AG09309 (cell line): ENCODE measurements at places on chromosomes 13 and 19.

GRCh38 chr19:41500443-41500842 is 57.5 kb downstream of the ERICH4 start:
- no peak for DNase-seq

- DNase-seq, result no peak
Observed at GRCh38 chr19:36265856-36266374, 51.0 kb downstream of the ZNF146 start.

- DNase-seq, result no peak
Observed at GRCh38 chr19:558770-559439, 13.5 kb upstream of the BSG start.

DNA sequence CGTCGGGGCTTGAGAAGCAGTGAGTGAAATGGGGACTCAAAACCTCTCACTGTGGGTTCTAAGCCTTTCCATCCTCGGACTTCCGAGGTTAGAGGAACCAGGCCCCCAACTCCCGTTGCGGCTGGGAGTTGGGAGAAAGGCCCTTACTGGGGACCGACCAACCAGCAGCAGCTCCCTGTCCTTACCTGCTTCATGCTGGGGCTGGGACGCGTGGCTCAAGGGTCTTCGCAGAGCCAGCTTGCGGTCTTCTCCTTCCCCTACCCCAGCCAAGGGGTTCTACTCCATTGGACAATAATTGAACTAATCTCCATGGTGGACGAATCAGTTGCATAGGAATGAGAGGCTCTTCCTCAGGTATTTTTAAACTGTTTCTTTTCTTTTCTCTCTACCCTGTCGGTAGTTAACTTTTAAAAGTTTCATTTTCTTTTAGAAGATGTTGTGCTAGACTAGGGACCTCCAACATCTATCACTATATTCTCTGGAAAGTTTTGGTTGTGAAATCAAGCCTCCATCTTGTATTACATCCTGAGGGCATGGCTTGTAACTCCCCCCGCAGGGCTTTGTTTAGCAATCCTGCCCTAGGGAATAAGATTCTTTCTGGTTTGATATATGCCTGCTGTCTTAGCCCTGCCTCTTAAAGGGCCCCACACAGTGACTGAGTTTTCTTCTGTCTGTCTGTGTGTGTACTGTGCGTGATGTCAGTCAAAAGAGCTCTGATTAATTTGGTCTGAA is 1027.1 kb upstream of the PCDH9 start:
- DNase-seq, result no peak

DNA sequence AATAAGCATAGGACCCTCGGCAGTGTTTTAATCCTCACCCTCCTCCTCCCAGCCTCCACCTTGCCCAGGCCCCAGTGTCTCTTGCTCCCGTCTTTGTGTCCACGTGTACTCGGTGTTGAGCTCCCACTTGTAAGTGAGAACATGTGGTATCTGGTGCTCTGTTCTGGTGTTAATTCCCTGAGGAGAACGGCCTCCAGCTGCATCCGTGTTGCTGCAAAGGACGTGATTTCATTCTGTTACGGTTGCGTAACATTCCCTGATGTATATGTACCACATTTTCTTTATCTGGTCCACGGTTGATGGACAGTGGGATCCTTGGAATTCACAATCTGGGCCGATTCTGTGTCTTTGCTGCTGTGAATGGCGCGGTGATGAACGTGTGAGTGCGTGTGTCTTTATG is 44.7 kb upstream of the TFDP1 start:
- DNase-seq, result no peak

DNA sequence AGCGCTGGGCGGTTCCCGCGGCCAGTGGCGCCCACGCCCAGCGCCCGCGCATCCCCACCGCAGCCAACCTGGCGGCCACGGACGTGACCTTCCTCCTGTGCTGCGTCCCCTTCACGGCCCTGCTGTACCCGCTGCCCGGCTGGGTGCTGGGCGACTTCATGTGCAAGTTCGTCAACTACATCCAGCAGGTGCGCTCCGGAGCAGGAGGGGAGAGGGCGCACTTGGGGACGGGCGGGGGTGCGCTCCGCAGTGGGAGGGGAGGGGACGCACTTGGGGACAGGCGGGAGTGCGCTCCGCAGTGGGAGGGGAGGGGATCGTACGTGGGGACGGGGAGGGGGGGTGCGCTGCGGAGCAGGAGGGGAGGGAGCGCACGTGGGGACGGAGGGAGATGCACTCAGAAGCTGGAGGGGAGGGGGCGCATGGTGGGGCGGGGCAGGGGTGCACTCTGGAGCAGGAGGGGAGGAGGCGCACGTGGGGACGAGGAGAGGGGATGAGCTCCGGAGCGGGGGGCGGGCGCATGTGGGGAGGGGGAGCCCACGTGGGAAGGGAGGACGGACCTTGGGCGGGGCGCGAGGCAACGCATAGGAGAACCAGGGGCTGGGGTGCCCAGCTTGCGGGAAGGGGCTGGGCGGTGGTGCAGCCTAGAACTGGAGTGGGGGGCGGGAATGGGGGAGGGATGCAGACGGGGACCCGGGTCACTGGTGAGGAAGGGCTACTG is 1.5 kb downstream of the KISS1R start:
- DNase-seq, result no peak

DNA sequence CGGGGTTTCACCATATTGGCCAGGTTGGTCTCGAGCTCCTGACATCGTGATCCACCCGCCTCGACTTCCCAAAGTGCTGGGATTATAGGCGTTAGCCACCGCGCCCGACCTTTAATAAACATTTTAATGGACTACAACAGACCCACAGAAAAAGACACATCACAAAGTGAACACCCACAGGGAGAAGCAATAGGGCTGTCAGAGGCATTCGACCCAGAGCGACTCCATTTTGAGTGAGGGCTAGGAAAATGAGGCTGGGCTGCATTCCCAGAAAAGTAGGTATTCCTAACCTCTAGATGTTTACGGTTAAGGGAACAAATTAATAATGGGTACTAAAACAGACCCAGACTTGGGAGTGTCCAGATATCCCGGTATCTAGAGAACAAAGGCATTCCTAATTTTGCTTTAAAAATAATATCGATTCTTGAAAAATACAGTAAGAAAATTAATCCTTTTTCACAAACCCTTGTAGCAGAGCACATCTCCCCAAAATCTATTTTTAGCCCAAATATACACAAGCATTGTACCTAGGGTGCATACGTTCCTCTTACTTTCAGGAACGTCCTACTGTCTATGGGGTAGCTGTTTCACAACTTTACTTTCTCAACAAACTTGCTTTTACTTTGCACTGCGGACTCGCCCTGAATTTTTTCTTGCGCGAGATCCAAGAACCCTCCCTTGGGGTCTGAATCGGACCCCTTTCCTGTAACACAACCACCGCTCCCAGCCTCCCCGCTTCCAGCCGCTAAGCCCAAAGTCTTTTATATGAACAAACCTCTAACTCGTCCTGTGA is 811 bp upstream of the ZNF8 start:
- DNase-seq, result peak; percentile 1

- DNase-seq, result peak; percentile 38
Observed at GRCh38 chr13:42007844-42008243, 40.6 kb upstream of the DGKH start.

GRCh38 chr13:67827992-67828391 is 597.9 kb upstream of the PCDH9 start:
- DNase-seq, result no peak

- DNase-seq, result no peak
Observed at GRCh38 chr19:18119013-18119716, 21.6 kb downstream of the MAST3 start.

DNA sequence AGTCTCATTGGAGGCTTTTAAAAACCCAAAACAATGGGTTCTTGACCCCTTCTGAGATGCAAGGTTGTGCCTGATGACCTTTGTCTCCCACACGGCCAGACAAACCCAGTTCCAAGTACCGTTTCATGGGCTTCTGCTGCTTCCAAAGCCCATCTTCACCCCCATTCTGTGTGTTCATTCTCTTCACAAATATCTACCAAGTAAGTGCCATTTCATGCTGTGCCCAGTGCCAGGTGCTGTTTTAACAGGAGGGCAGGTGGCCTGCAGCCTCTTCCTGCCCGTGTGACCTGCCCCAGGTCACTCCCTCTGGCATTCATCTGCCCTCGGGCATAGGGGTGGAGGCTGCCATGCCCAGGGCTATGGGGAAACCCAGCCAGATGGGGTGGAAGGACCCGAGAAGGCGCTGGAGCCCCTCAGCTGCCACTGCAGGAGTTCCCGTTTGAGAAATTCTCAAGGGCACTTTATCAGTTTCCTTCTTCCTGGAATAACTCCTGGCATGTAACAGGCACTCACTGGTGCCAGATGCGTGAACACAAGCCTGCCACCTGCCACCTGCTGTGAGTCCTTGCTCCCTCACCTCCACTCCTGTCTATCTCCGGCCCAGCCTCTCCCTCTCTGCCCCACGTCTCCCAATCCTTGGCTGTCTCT is 12.5 kb downstream of the CAPN12 start:
- DNase-seq, result no peak

DNA sequence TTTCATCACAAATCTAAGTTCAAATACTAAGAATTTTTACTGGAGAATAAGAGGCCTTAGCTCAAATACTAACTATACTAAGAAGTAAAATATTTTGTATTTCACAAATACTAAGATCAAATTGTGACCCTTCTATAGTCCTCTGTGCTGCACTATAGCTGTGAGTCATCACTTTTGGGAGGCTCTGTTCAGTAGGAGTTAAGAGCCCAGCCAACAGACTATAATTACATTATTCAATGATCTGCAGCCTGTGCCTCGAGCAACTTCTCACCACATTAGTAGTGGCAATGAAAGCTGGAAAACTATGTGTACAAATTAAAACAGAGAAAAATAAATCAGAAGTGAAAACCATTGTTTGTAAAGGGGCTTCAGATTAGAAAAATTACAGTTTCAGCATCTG is 147.3 kb upstream of the GPC6 start:
- DNase-seq, result no peak

GRCh38 chr13:62583466-62583865 is 1167.8 kb upstream of the PCDH20 start:
- DNase-seq, result no peak

GRCh38 chr13:87120476-87120875 is 550.7 kb upstream of the SLITRK5 start:
- no peak for DNase-seq

DNA sequence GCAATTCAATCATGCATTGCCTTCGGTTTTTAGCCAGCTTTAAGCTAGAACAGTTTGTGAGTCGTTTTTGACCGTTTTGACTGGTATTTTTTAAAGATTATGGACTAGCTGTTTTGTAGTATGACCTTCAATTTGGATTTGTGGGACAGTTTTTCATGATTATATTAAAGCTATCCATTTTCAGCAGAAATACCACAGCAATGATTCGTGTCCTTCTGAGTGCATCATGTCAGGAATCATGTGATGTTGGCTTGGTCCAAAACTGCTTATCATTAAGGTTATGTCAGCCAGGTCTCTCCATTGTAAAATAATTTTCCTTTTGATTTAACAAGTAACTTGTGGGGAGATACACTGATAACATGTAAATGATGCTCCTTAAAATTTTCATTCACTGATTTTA is 229.0 kb downstream of the POSTN start:
- DNase-seq, result no peak

DNA sequence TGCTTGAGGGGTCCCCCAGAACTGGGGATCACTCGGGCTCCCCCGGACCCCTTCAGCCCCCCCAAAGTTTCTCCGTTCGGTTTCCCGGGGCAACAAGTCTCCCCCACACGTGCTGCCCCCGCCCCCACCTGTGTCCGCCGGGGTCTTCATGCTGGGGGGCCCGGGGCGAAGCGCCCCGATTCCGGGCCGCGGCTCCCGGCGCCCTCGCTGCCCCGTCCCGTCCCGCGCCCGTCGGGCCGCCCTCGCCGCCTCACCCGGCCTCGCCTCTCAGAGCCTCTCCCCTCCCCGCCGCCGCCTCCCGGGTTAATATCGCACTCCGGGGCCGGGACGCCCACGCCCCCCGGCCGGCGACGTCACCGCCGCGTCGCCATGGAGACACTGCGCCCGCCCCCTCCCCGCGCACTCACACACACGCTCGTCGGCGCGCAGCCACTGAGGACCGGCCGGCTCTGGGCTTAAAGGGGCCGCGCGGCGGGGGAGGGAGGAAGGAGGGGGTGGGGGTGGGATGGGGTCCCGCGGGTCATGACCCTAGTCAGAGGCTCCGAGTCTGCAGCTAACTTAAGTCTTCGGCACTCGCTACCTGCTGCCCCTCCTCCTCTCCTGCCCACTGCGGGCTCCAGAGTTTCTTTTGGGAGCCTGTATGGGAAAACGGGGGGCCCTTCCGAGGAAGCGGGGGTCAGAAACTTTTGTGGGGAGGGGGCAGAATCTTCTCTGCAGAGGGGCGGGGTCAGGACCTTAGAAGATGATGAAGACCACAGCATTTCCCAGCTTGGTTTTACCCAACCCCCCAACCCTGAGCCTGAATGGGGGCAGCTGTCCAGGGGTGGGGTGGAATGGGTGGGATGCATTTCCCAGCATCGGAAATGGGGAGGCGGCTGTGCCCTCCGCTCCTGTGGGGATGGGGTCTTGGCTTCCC is at the start of gene ERF:
TSS of gene ERF (minus strand) at position 279 of the 916 bp plus-strand sequence. CDS start at position 150, 129 bp downstream.
- DNase-seq, result no peak

- DNase-seq, result no peak
Observed at GRCh38 chr13:109985871-109986450, 199.6 kb upstream of the IRS2 start.

DNA sequence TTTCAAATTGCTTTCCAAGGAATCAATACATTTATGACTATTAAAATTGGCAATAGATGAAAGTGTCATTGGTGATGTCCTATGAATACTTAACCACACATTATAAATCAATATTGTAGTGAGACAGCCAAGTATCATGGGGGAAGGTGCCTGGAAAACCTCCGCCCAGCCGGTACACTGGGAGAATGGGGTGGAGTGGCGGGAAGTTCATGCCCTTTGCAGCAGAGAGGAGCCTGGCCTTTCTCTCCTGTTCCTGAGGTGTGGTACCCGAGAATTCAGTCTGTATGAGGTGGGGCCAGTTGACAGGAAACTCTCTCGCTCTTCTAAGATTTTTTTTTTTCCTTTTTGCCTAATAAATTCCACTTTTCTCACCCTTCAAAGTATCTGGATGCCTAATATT is 25.4 kb upstream of the ABCC4 start:
- DNase-seq, result no peak

DNA sequence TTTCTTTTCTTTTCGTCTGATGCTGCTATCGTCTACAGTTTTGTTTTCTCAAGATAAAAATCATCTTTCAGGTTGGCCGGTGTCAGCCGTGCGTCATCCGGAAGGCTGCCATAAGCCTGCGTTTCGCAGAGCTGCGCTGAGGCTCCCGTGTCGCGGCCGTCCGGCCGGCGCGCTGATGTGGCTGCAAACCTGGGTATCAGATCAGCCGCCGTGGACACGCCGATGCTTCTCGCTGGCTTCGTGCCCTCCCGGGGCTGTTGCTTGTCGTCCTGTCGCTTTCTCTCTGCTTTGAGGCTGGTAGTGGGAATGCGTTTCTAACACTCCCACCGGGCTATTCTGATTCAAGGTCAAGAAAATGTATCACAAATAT is 45.9 kb upstream of the TFDP1 start:
- DNase-seq, result no peak

- DNase-seq, result peak; percentile 29
Observed at GRCh38 chr13:90302107-90302506, 1045.4 kb upstream of the MIR17HG start.

GRCh38 chr19:737591-738093 is 13.3 kb upstream of the MISP start:
- no peak for DNase-seq
